ENCODE measurements at places on chromosomes 5 and 9.
A peak's percentile ranks its signal among the peaks of the same experiment; 100 is the strongest.

DNA sequence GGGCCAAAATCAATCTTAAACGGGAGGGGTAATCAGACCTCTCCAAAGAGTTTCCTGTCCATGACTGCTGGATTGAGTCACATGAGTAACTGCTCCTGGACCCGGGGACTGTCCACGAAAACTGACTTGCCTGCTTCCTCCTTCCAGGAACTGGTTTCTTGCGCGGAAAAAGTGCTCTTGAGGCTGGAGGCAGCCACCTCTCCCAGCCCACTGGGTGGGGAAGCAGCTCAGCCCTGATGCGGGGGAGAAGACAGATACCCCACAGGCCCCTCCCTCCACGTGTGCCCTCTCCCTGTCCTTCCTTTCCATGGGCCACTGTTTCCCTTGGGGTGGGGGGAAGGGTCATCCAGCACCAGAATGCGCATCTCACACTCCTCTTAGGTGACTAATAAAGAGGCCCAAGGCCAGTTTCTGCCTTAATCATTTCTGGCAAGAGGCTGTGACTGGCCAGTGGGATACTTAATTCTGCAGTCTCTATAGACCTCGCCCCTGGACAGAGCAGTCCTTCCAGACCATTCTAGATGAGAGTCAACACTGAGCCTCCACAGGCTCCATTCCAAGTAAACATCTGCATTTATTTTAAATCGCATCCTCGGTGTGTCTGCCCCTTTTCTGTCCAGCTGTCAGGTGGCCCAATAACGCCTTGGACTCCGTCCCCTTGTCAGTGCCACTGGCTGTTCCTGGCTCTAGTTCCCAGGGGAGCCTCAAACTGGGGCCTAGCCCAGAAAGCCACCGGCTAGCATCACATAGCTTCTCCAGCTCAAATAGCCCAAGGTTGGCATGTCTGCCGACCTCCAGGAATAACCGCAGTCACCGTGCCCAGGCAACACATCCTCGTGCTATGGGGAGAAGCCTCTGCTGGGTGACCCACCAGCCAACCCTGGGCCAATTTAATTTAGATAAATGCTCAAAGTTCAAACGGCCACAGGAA is 12.0 kb downstream of the REXO4 start:
- no peak for DNase-seq

DNA sequence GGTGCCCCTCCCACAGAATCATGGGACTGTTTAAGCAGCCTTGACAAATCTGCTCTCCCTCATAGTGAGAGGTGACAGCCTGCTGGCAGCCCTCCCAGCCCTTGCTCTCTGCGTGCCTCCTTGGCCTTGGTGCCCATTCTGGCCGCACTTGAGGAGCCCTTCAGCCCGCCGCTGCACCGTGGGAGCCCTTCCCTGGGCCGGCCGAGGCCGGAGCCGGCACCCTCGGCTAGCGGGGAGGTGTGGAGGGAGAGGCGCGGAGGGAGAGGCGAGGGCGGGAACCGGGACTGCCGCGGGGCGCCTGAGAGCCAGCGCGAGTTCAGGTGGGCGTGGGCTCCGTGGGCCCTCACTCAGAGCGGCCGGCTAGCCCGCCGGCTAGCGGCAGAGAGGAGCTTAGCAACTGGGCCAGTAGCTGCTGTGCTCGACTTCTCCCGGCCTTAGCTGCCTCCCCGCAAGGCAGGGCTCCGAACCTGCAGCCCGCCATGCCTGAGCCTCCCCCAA is 125.9 kb upstream of the MYO10 start:
- DNase-seq = no peak

GRCh38 chr5:32499261-32499660 is 54.7 kb upstream of the ZFR start:
- DNase-seq = no peak

GRCh38 chr5:14339468-14339867 is 196.3 kb downstream of the TRIO start:
- no peak for DNase-seq

DNA sequence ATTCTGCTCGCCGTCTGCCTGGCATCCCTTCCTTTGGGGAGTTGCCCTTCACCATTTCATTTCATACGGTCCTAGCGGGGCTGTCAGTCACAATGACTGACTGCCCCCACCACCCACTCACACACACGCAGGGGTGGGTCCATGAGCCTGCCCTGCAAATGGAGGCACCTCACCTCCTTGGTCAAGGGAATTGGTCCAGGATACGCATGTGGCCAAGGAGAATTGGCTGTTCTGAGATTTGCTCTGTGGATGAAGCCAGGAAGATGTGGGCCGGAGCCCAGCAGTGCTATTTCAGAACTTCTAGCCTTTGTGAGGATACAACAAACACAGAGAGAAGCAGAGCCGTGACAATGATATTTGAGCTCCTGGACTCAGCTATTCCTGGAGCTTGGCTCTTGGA is 17.0 kb downstream of the C1QTNF2 start:
- DNase-seq = no peak

DNA sequence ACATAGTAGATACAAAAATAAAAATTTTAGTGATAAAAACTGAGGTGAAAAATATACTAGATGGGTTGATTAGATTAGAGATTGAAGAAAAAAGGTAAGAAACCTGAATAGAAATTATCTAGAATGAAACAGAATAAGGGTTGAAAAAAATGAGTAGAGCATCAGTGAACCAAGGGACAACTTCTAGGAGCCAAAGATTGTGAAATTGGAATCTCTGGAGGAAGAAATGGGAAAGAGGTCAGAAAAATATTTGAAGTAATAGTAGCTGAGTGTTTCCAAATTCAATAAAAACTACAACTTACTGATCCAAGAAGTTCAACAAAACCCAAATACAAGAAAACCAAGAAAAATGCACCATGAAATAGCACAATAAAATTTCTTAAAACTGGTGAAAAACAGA is 116.6 kb upstream of the STARD4 start:
- no peak for DNase-seq

GRCh38 chr9:89802781-89803355 is 198.1 kb downstream of the GADD45G start:
- DNase-seq = no peak

GRCh38 chr5:111229871-111230810 is 6.0 kb downstream of the CAMK4 start:
- peak; percentile 56 for DNase-seq

- DNase-seq = no peak
Observed at GRCh38 chr5:174358276-174358675, 312.8 kb downstream of the NSG2 start.

DNA sequence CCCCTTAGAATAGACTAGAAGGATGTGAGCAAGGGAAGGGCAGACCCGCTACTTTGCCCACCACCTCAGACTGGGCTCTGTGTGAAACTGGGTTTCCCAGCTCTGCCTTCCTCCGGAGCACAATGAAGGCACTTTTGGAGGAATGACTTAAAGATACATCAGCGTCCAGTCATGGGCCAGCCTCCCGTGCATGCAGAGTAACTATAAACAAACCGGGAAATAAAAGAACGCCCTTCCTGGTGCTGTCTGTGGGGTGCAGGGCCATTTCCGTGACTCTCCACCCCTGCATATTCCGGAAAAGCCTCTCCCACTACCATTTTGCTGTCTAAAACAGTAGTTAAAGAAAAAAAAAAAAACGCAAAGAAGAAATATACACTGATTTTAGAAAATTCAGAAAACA is 165.9 kb upstream of the IRX4 start:
- DNase-seq = no peak

- DNase-seq = no peak
Observed at GRCh38 chr5:142864290-142865260, 94.4 kb downstream of the ARHGAP26 start.

DNA sequence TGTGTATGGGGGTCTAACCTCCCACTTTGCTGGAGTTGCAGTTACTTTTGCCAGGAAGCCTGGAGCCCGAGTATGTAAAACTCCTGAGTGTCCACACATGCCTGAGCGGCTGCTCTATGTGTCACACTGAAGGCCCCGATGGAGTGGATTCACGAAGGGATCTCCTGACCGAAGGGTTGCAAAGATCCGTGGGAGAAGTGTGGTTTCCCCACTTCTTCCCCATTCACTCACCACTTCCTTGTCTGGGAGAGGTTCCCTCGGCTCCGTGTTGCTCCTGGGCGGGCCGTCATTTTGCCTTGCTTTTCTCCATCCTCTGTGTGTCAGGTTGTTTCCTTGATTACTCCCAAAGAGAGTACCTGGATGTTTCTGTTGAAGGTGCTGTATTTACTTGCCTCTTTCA is 16.2 kb upstream of the IL3 start:
- DNase-seq = no peak

DNA sequence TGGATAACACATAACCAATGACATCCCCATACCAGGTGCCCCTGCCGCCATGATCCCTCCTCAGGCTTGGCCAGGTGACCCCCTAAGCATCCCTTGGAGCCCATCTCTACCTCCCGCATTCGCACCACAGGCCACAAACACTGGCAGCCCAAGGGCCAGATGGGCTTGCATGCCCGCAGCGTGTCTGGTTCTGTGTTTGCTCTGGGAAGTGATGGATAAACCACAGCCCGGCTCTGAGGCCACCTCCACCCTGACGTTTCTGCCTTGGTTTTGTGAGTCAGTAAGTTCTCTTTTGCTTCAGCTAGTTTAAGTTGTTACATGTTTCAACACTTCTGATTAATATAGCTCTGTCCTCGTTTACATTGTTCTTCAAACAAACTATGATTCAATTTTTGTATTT is 172.4 kb upstream of the PHYKPL start:
- DNase-seq = no peak

Measured in CD4-positive, alpha-beta T cell treated with Interleukin-2 at 100 ng/mL for 4 hours (primary cell).